ENCODE measurements at places on chromosomes 12 and 14. TPM values are rescaled to one million over a fixed set of nuclear protein-coding genes. Genes with fewer than 3 reads are reported as not detected.
A peak's percentile ranks its signal among the peaks of the same experiment; 100 is the strongest.

- no peaks in the 10 kb centered on the region for H3K27me3 ChIP-seq
- H3K4me1 ChIP-seq: no peaks in the 10 kb centered on the region
- H3K36me3 ChIP-seq: no peaks in the 10 kb centered on the region
Observed at GRCh38 chr14:100085462-100085861, 20.2 kb downstream of the EVL start.

- H3K36me3 ChIP-seq: no peaks in the 10 kb centered on the region
- no peak overlapping the region for H3K27ac ChIP-seq
- no peak overlapping the region for H3K4me3 ChIP-seq
Observed at GRCh38 chr14:49280566-49280965, 305.6 kb downstream of the RPS29 start.

The TAS2R9 gene
- total RNA-seq: not detected

DNA sequence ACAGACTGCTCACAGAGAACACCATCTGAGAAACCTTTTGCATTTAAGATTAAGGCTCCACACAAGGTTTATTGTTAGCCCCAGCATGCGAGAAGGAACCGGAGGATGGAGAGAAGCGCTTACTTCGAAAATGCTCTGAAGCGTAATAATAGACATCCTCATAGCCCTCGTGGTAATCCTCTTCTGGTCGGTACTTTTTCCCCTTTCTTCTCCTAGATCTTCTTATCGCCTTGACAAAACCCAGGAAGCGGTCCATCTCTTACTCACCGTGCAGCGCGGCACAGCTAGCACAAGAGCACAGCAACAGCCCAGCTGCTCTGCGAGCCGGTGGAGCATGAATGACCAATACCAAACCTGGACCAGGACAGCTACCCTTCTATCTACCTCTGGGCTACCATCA, 125.1 kb upstream of the GRIP1 start:
- no peak for DNase-seq
- H3K36me3 ChIP-seq: no peaks in the 10 kb centered on the region
- no peaks in the 10 kb centered on the region for H3K4me1 ChIP-seq
- no peak overlapping the region for H3K4me3 ChIP-seq
- H3K27ac ChIP-seq: no peak overlapping the region

The MANSC4 gene
- total RNA-seq: 0.17 TPM

The RND1 gene
- under 0.01 TPM for total RNA-seq

GRCh38 chr12:32820376-32820931, 64.8 kb upstream of the YARS2 start:
- H3K36me3 ChIP-seq: no peaks in the 10 kb centered on the region
- no peak for DNase-seq
- no peak overlapping the region for H3K4me3 ChIP-seq
- H3K27me3 ChIP-seq: no peaks in the 10 kb centered on the region
- no peaks in the 10 kb centered on the region for H3K4me1 ChIP-seq
- no peak overlapping the region for H3K27ac ChIP-seq

The CLEC4D gene
- total RNA-seq: not detected

GRCh38 chr12:109253913-109254544, 55.1 kb downstream of the FOXN4 start:
- H3K36me3 ChIP-seq: no peaks in the 10 kb centered on the region
- H3K4me1 ChIP-seq: no peaks in the 10 kb centered on the region
- H3K27me3 ChIP-seq: no peaks in the 10 kb centered on the region
- no peak overlapping the region for H3K27ac ChIP-seq

DNA sequence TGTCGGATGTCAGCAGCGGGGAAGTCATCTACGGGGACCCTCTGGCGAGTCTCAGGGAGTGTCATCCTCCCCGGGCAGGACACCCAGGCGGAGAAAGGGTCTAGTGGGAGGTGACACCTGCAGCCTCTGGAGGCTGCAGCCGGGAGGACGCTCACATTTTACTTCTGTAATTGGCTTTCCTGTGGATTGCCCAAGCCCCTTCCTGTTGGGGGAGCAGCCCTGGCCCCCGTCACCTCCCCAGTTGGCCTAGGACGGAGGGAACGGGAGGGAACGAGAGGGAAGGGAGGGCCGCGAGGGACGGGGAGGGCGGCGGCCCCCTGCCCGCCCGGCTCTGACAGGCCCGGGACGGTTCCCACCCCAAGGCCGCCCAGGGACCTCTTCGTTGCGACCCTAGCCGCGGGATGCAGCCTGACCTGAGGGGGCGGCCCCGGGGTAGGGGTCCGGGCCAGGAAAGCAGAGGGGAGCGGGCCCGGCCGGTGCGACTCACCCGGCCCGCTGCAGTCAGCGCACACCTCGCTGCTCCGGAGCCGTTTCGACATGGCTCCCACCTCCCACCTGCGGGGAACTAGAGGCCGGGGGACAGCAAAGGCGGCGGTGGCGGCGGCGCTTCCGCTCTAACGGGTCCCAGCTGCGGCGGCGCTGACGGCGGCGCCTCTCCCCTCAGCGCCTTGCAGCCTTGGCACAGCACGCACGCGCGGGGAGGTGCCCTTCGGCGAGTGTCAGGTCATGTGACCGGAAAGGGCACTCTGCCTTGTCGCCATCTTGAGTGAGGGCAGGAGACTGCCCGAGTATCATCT, at the start of gene GIT2:
Gene GIT2, minus strand, starts transcription at position 683 of the 797 bp plus-strand sequence. Its CDS starts 144 bp downstream, at position 539.
- peaks cover 7% of the 10 kb centered on the region for H3K4me1 ChIP-seq
- no peaks in the 10 kb centered on the region for H3K36me3 ChIP-seq
- peak within 1 kb of the TSS; percentile 77 for H3K27ac ChIP-seq
- H3K27me3 ChIP-seq: no peaks in the 10 kb centered on the region
- DNase-seq: peak; percentile 87
- H3K4me3 ChIP-seq: peak within 1 kb of the TSS; percentile 97

DNA sequence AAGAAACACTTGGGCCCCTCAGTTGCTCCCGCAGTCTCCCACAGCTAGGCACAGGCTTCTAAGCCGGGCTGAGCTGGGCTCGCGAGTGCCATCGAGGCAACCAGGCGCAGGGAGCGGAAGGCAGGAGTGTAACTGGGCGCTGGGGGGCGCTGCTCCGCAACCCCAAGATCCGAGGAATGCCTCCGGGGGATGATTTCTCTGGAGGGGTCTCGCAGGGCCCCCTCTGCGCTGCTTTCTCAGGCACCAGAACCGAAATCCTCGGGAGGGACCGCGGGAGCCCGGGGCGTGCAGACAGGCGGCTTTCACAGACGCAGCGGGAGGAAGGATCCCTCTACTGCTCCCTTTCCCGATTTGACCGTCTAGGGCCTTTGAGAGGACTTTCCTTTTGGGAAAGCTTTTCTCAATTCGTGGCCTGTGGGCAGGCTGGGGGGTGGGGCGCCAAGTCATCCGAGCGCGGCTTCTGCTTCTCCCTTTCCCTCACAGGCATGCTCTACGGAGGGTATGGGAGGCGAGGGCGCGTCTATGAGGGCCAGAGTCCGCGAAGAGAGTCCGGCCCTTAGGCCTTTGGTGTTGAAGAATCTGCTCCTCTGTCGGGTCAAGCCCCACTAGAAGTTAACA, 4.3 kb upstream of the NKX2-1 start:
- no peak overlapping the region for H3K4me3 ChIP-seq
- no peaks in the 10 kb centered on the region for H3K36me3 ChIP-seq
- DNase-seq: no peak
- peaks cover 57% of the 10 kb centered on the region for H3K27me3 ChIP-seq
- H3K27ac ChIP-seq: no peak overlapping the region

DNA sequence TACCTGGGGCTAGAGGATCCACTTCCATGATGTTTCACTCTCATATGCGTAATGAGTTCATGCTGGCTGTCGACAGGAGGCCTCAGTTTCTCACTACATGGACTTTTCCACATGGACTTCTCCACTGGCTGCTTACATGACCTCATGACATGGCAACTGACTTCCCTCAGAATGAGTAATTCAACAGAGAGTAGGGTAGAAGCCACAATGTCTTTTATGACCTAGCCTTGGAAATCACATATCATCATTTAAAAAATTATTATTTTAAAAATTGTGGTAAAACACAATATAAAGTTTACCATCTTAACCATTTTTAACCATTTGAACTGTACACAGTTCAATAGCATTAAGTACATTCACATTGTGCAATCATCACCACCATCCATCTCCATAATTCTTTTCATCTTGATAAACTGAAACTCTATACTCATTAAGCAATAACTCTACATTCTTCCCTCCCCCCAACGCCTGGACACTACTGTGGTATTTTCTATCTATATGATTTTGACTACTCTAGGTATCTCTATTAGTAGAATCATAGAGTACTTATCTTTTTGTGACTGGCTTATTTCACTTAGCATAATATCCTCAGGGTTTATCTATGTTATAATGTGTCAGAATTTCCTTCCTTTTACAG, 144.5 kb downstream of the TGFB3 start:
- H3K36me3 ChIP-seq: no peaks in the 10 kb centered on the region
- no peak overlapping the region for H3K4me3 ChIP-seq
- no peak overlapping the region for H3K27ac ChIP-seq
- no peaks in the 10 kb centered on the region for H3K27me3 ChIP-seq

GRCh38 chr12:78038986-78039385, 208.3 kb downstream of the NAV3 start:
- DNase-seq: no peak
- H3K27ac ChIP-seq: no peak overlapping the region
- H3K36me3 ChIP-seq: peaks cover 4% of the 10 kb centered on the region

The OXA1L gene
- 66.5 TPM for total RNA-seq
